Upper lobe of left lung (tissue), 6 donors: ENCODE measurements at places on chromosomes 11 and 22. TPM values are rescaled to one million over a fixed set of nuclear protein-coding genes. Genes with fewer than 3 reads are reported as not detected.

DNA sequence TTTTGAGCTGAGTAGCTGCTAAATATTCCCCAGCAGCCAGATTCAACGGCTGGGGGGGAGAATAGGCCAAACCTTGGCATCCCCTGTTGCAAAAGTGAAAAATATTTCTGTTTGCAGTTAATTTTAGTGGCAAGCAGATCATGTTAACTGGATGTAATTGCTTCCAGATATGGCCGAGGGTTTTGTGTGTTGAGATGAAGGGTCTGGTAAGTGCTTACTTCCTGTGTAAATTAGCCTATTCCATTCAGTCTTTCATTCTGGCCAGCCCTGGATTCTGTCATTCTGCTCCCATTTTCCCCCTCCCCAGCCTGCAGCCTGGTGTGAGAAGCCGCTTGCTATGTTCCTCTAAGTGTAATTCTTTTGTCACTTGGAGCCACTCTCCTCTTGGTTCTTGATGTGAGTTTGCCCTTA is 17.4 kb downstream of the ZBTB16 start:
- no peak for DNase-seq

DNA sequence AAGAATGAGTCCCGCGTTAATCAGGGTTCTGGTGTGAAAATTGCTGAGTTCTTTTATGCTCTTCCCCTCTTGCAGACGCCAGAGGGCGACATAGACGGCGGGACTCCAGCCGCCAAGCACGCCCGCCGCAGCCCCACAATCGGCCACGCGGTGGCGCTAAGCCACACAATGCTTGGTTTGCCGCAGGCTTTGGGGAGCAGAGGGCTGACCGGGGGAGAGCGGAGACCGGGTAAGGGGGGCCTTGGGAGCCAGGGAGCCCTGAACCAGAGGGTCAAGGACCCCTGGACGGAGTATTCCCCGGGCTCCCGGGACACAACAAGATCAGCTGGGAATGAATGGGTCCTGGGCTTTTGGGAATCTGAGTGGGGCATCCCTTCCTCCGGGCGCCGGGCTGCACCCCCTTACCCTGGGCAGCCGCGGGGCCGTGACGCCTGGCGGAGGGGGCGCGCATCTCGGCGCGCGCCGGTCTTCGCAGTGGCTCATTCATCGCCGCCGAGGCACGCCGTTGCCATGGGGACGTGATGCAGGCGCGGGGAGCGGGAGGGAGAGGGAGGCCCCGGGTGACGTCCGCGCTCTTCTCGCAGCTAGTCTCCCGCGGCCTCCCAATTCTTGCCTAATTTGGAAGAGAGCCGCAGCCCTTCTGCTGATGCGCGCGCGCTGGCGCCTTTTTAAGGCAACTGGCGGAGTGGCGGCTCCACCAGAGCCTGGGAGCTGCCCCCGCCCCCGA is 12.2 kb upstream of the NPAS4 start:
- DNase-seq: peak; percentile 99

GRCh38 chr11:61940466-61940865 is 9.7 kb upstream of the BEST1 start:
- no peak for DNase-seq

GRCh38 chr11:45158210-45158731 is 11.8 kb downstream of the PRDM11 start:
- peak; percentile 42 for DNase-seq

- peak; percentile 78 for DNase-seq
Observed at GRCh38 chr11:64237484-64237951, 3.1 kb downstream of the VEGFB start.

- no peak for DNase-seq
Observed at GRCh38 chr11:68380786-68381622, 68.6 kb downstream of the LRP5 start.

GRCh38 chr11:72589802-72590761 is 84.1 kb downstream of the PDE2A start:
- peak; percentile 55 for DNase-seq

DNA sequence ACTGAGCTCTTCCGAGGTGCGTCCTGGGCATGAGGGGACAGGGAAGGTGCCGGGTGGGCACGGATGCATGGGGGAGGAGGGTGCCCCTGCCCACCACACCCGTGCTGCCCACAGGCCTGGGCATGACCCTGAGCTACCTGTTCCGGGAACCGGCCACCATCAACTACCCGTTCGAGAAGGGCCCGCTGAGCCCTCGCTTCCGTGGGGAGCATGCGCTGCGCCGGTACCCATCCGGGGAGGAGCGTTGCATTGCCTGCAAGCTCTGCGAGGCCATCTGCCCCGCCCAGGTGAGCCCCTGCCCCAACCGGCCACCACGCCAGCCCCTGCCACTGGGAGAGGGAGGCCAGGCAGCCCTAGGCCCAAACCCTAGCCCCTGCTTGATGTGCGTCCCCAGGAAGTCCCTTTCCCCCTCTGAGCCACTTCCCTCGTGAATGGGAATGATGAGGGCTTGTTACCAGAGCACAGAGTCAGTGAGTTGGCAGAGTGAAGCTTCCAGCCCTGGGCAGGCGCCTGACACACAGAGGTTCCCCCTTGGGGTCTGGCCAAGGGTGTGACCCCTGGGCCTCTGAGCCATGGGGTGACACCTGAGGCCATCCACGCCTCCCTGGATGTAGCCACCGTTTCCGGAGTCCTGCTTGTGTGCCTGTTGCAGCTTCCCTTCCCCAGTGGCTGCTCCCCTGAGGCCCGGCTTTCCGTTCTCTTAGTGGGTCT is 2.7 kb downstream of the NDUFS8 start:
- DNase-seq: peak; percentile 78

DNA sequence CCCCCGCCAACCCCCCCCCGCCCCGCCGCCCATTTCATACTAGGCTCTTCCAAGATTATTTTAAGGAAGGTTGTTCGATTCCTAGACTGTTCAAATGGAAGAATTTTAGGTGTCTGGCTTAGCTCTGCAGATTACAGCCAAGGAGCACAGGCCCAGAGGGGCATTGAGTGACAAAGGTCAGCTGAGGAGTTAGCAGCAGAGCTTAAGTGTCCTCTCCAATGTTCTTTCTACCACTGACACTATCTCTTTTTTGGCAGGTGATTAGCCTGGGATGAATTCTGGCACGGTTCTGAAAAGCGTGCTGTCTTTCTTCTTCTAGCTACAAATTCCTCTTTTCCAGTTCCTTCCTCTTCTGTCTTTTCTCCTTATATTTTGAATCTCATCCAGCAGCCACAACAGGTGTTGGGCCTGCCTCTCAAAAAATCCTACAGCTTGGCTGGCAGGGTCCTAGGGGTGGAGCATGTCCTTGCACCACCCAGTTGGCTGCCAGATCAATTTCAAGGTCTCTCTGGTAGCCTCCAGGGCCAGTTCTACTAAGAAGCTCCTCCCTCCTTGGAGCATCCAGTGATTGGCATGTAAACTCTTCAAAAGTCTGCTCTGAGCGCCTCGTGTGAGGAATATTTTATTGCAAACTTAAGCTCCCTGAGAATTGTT is 23.0 kb downstream of the KCNE3 start:
- peak; percentile 34 for DNase-seq

- no peak for DNase-seq
Observed at GRCh38 chr11:66101066-66101464, 31.0 kb downstream of the PACS1 start.

The SCGB2A2 gene
- not detected for total RNA-seq

The SPECC1L gene
- 77.5 TPM for total RNA-seq

The XKR3 gene
- total RNA-seq: not detected

The PIH1D2 gene
- 24.1 TPM for total RNA-seq

The SCGB1A1 gene
- 85.4 TPM for total RNA-seq
